ENCODE measurements at places on chromosomes 13 and 19.

DNA sequence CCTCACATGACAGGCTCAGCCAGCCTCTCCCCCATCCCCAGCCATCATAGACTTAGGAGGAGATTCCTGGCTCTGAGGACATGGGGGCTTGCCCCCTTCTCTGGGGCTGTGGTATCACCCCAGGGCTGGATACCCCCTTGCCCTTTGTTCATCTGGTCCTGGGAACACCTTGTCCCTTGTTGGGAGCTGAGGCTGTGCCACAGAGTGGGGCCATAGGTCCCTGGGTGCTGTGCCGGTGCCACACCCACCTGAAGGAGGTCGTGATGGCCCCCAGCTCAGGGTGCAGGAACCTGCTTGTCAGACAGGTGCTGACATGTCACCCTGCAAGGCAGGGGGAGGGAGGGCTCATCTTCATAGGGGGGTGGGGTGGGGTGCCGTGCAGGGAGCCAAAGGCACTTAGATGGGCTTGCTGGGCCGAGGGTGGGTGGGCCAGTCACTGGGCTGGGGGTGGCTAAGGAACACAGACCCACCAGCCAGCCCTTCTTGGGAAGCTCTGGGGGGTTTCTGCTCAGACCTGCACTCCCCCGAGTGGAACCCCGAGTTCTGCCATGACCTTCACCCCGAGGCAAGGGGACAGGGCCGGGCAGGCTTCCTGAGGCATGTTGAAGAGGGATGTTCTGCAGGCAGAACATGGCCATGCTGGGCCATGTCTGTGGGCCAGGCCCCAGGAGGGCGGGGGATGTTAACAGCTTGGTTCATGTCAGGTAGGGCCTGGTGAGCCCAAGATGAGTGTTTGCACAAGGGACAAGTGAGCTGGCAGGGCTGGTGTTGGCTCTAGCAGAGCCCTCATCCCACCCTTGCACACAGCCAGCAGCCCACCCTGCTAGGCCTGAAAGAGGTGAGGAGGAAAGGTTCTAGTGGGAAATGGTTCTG is 28.0 kb downstream of the TSSK6 start:
- no peak for DNase-seq

GRCh38 chr13:74214321-74214720 is 80.1 kb upstream of the KLF12 start:
- no peak for DNase-seq

DNA sequence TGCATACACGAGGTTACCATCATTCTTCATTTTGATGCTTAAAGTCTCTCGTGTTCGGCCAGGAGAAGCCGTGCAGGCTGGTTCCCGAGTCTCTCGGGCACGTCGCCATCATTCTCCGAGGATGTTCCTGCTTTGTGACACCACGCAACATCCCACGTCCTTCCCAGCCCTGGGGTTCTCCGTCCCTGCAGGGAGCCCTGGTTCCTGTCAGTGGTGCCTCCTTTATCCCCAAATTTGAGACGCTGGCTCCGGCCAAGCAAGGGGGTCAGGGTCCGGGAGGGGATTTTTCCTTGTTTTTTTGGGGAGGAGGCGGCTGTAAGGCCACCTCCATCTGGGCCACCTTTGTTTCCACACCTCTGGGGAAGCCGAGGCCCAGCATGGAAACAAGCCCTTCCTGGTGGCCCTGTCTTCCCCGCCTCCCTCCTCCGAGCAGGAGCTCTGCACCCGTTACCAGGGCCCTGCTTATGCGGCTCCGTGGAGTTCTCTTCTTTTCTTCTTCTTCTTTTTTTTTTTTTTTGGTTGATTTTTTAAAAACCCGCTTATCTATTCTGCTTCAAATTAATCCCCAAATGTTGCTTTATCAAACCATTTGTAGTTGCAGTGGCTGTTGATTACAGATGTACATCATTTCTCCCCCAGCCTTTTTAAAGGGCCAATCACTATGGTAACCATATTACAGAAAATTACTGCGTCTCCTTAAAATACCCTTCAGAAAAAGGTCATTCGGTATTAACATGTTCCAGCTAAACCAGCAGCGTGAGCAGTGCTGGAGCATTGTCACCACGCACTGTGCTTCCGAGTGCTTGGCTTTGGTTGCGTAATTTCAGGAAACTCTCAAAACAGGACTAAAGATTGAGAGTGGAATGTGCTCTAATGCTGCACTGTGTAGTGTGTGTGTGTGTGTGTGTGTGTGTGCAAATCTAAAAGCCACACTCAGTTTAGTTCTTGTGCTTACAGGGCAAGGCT is 50.4 kb downstream of the TEX29 start:
- no peak for DNase-seq

DNA sequence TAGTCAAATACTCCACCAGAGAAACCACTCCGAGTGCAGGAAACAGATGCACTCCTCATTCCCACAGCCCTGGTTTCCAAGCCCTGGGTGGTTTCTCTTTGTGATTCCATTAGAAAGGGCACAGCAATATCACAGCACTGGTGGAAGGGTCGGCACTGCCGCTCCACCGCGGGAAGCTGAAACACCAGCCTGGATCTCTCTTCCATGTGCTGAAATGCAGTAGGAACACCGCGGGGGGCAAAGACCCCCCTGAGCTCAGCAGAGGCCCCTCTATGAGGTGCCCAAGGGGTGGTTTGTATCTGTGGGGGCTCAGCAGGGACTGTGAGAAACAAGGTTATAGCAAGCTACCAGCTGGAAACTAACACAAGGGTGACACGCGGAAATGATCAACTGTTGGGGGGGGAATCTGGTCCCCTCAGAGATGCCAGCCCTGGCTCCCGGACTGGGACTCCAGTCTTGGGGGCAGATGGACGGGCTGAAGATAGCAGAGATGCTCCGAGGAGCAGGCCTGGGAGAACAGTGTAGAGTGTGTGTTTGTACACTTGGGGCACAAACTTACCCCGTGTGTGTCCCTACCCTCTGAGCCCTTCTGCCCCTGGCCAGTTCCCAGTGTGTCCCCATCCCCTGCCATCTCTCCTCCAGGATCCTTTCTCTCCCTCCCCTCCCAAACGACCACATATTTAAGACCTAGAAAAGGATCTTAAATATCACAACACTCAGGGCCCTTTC is 1.8 kb downstream of the ZFR2 start:
- DNase-seq: no peak

- no peak for DNase-seq
Measured at GRCh38 chr19:17646441-17646840, 41.7 kb downstream of the UNC13A start.

- peak; percentile 91 for DNase-seq
Measured at GRCh38 chr19:48646001-48646721, at the start of gene CA11. TSS of gene CA11 (minus strand) at chr19:48646187. CDS start at chr19:48645632, 555 bp downstream.

DNA sequence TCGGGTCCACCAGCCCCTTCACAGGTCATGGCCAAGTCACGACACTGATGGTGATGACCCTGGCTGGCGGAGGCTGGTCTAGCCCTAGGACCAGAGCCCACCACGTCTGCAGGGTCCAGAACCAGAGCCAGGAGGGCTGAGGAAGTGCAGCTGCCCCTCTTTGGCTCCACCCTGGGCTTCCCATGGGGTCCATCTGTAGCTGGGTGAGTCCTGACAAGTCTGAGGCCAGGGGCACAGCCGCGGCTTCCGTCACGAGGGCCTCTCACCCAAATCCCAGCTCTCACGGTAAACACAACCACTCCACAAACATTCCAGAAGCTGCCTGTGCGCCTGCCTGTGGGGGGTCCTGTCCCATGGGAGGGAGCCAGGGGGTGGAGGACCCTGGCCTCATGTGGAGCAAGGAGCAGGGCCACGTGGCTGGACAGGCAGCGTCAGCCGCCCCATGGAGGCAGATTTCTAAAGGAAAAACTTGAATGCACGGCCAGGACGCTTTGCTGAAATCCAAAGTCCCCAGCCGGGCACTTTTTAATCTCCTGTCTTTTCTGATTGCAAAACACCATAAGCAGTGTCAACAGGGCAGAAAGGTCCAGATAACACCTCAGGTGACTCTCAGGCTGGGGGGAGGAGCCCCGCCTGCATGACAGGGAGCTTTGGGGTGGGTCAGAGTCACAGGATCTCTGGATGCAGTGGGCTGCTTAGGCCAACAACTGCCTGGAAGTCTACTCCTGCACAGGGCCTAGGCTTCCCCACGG is 29.9 kb downstream of the CEBPG start:
- DNase-seq: no peak

DNA sequence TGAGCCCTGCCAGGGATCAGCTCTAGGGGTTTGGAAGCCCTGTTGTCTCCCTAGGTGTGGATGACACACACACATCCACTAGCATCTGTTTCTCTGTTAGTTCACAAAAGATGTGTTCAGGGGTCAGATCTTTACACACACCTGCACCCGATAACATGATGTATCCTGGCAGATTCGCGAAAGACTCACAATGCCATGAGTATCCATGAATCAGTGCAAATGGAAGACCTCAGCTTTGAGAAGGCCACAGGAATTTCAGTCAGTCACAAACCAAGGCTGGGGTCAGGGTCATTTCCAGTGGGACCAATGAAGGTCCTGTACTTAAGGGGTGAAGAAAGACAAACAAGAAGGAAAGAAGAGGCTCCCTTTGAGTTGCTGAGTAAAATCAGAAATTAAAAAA is 898.2 kb downstream of the UQCRFS1 start:
- no peak for DNase-seq

DNA sequence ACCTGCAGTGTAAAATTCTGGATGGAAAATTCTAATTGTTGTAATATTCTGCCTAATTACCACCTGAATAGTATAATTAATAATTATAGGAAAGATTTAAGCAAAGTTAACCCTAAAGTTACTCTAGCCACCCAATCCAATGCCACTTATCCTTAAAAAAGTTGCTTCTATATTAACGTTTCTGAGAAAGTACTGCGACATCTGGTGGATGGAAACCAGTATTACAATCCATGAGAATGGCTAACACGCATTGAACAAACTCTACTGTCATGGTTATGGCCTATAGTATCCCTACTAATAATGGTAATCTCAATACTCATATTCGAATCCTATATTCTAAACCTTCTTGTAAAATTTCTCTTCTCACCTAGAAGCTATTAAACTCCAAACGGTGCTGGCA is 1551.8 kb downstream of the SLITRK1 start:
- no peak for DNase-seq
